Coronary artery (tissue), 2 donors: ENCODE measurements at places on chromosomes 4 and X.
A peak's percentile ranks its signal among the peaks of the same experiment; 100 is the strongest.

- no peak for DNase-seq
Observed at GRCh38 chrX:138754861-138755260, 43.3 kb upstream of the FGF13 start.

DNA sequence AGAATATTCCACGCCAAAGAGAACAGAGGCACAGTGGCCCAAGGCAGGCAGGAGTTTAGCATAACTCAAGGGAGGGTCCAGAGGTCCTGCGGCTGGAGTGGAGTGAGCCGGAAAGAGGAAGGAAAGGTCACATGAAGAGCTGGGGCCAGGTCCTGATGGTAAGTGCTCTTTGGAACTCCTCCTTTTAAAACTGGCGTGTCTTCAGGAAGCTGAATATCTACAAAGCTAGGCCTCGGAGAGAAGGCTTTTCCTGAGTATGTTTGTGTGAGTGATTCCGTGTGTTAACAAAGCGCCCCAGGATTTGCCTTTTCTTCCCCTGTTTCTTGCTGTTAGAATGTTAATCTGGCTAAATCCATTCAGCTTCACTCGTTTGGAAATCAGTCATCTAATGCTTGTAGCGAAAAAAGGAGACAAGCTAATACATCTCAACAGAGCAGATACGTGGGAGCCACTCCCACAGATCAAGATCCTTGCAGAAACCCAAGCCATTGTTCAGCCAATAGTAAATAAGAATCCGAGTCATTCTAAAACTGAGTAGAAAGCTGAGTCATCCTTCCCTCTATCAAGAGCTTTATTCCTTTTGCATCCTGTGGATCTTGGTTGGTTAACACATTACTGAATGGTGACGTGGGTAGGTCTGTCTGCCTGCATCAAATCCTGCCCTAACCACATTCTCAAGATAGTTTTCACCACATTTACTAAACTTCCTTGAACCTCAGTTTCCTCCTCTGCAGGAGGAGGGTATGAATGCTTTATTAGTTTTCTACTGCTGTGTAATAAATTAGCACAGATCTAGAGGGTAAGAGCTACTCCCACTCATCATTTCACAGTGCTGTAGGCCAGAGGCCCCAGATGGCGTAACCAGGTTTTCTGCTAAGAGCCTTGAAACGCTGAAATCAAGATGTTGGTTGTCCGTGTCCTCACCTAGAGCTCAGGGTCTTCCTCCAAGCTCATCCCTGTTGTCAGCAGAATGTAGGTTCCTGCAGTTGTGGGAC is 43.2 kb upstream of the RBM47 start:
- DNase-seq = no peak

DNA sequence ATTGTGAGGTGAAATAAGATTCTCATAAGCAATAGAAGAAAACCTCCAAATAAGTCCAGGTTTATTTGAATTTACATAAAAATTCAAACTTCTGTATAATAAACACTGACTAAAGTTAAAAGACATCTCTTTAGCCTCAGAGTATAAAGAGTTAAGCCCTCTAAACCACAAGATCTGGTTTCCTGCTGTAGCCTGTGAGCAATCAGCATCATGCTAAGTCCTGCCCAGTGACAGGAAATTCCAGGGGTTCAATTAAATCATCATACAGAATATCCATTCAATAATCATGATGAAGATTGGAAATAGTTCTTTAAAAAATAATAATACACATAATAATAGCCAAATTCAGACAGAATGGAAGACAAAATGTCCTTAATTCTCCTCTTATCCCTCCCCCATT is 139.2 kb upstream of the DGKK start:
- DNase-seq = no peak

DNA sequence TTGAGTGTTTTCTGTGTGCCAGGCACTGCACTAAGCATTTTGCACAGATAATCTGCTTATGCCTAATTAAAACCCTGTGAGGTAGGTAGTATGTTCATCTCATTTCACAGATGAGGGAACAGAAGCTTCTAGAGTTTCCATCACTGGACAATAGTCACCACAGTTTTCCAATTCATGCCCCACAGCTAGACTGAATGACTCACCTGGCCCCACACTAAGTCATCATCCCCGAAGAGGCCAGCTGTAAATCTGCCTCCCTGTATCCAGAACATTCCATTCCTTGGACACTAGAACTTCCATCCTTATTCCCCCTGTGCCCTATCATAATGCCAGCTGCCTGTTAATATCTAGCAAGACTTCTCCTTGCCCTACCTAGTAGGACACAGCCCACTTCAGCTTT is 40.9 kb upstream of the NYX start:
- DNase-seq = no peak

GRCh38 chr4:41257257-41257901 is 651 bp downstream of the UCHL1 start:
- peak; percentile 74 for DNase-seq

DNA sequence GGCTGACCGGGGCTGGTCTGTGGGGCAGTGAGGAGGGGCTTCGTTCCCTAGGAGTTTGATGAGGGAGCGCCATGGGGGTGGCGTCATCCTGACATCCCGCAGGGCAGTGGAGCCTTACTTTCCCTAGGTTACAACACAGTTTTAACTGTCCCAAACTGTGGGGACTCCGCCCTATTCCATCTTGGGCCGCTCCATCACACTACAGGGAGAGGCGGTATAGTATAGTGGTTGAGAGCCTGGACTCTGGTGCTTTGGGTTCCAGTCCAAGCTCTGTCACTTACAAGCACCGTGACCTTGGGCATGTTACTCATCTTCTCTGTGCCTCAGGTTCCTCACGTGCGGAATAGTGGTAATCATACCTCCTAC is 44.2 kb downstream of the ZNF185 start:
- DNase-seq = no peak

- DNase-seq = peak; percentile 97
Observed at GRCh38 chr4:133148690-133149363, at the start of gene PCDH10. Gene PCDH10, plus strand, starts transcription at chr4:133149294. Its CDS starts 847 bp downstream, at chr4:133150141.

GRCh38 chr4:134298313-134298712 is 96.7 kb upstream of the PABPC4L start:
- no peak for DNase-seq

GRCh38 chrX:10755439-10756334 is 135.3 kb upstream of the MID1 start:
- no peak for DNase-seq

DNA sequence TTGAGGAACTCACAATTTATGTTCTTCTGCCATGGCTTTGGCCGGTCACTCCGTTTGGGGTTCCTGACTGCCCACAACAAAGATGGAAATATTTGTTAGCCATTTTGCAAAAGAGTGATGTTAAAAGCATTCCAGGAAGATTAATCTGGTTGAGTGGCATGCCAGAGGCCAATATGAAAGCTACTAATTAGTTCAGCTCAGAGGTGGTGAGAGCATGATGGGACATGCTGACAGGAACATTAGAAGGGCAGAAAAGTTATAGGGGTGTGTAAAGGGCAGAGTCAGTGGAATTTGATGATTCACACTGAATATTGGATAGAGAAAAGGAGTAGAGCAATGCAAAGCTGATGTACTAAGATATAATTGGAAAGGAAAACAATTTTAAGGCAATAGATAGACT is 94.4 kb downstream of the TLL1 start:
- no peak for DNase-seq

DNA sequence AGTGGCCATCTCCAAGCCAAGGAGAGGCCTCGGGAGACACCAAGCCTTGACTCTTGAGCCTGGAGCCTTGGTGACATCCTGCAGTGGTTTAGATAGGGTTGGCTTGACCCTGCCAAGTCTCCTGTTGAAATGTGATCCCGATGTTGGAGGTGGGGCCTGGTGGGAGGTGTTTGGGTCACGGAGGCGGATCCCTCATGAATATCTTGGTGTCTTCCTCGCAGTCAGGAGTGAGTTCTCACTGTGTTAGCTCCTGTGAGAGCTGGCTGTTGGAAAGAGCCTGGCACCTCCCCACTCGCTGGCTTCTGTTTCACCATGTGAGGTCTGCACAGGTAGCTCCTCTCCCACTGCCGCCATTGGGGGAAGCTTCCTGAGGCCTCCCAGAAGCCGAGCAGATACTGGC is 38.8 kb downstream of the ADRA2C start:
- no peak for DNase-seq

DNA sequence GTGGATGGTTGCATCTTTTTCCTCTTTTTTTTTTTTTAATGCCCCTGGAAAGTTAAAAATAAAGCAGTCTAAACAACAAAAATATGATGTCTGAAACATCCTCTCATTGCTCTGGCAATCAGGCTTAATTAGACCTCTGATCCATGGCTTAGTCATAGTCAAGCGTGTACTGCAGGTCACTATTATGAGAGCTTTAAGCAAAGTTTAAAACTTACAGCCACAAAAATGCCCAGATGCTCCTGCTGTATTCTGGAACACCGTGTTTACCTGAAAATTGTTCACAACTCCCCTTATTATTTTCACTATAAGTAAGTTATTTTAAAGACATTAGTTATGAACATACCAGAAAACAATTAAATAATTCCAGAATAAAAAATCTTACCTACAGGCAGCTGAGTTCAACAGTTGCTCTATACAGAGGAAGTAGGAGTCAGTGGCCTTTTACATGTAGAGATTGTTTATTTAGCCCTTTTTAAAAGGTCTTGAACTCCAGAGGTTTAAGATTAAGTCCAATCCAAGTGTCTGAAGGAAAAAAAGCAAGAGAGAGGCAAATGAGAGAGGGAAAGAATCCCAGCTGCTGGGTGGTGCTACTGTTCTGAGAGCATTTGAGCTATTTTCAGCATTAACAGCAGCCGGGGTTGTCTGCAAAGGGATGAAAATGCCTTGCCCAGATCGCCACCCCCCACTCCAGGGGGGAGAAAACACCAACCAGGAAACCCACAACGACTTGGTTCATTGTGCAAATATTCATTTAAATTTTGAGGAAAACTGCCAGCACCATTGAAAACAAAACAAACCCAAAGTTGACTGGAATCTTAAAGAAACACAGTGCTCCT is 36.9 kb downstream of the SORBS2 start:
- DNase-seq = peak; percentile 86

DNA sequence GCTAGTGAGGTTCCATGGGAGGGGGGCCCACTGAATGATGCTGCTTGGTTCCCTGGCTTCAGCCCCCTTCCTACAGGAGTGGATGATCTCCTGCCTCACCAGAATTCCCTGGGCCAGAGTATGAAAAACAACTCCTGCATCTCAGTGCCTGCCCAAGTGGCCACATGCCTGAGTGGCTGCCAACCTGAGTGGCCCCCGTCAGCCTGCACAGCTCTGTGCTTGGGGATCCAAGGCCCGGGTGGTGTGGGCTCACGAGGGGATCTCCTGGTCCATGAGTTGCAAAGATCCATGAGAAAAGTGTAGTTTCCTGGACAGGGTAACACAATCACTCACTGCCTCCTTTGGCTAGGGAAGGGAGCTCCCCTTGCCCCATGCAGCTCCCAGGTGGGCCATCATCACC is 17.1 kb downstream of the STPG2 start:
- DNase-seq = no peak

GRCh38 chrX:147838465-147839131 is 73.1 kb upstream of the FMR1 start:
- DNase-seq = no peak

DNA sequence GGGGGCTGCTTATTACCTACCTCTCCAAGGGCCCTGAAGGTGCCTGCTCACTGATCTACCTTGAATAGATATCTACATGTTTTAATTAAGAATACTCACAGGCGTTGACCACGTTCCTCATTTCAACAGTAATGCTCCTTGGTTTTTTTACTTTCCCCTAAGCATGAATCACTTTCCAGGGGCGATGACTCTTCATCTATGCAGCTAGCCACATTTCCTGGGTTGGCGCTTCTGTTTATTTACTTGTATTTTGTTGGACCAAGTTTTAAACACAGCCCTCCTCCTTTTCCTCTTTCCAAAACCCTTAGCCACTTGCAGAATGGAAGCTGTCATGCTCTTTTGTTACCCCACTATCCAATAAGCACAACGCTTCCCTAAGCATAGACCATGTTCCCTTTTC is 50.8 kb downstream of the CBLL2 start:
- DNase-seq = no peak

- no peak for DNase-seq
Observed at GRCh38 chr4:57073559-57073958, 36.6 kb downstream of the IGFBP7 start.

- no peak for DNase-seq
Observed at GRCh38 chr4:6270636-6271121, 1.0 kb downstream of the WFS1 start.

GRCh38 chr4:18954538-18954937 is 933.0 kb upstream of the LCORL start:
- DNase-seq = no peak

DNA sequence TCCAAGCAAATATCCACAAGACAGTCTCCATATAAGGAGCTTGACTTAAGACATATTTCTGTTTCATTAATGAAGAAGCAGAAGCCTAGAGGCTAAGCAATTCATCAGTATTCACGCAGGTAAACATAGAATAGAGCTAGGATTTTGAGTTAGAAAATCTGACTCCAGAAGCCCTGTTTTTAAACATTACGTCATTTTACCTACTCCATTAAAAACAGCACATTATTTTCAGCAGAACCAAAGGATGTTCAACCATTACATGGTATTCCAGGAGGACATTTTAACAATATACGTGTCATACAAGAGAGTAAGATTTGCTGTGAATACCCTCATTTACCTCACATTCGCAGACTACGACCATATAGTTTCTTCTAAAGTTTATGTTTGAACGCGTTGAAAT is 403.3 kb upstream of the TRAM1L1 start:
- DNase-seq = no peak

DNA sequence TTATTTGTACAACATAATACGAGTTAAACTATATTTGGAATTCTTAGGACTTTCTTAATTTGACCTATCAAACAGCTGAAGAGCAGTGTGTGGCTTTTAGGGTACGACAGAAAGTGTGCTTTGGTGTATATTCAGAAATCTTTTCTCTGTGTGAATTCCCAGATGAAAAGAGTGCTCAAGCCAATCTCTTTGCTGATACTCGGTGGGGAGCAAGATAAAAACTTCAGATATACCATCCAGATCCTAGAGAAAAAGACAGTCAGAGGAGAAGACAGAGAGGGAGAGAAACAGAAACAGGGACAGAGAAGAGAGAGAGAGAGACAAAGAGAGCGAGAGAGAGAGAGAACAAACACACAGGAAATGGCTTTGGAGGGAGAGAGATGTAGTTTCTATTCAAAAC is 658.3 kb upstream of the CPEB2 start:
- no peak for DNase-seq

DNA sequence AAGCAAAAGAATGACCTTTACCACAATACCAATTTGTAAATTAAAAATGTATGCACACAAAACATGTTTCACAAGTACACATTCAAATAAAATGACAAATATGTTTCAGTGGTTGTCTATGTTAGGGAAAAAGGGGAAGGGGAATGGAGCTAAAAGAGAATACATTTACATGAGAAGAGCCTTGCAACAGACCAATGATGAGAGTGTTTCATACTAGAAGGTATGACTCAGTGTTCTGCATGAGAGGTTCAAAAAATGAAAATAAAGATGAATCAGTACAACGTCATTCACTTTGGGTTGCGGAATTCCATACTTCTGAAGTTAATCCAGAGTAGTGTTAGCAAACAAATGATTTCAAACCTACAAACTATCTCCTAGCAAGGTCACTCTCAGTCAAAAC is 51.7 kb downstream of the RPGR start:
- no peak for DNase-seq

- DNase-seq = no peak
Observed at GRCh38 chr4:61996943-61997342, 796.8 kb downstream of the ADGRL3 start.

- no peak for DNase-seq
Observed at GRCh38 chr4:144350706-144351105, 210.2 kb upstream of the GYPA start.

GRCh38 chrX:95350774-95351488 is 1333.7 kb upstream of the DIAPH2 start:
- DNase-seq = no peak
